ENCODE measurements at places on chromosomes 1 and 21.
A peak's percentile ranks its signal among the peaks of the same experiment; 100 is the strongest.

GRCh38 chr1:236228411-236228810, 53.3 kb downstream of the ERO1B start:
- DNase-seq, result peak; percentile 19

DNA sequence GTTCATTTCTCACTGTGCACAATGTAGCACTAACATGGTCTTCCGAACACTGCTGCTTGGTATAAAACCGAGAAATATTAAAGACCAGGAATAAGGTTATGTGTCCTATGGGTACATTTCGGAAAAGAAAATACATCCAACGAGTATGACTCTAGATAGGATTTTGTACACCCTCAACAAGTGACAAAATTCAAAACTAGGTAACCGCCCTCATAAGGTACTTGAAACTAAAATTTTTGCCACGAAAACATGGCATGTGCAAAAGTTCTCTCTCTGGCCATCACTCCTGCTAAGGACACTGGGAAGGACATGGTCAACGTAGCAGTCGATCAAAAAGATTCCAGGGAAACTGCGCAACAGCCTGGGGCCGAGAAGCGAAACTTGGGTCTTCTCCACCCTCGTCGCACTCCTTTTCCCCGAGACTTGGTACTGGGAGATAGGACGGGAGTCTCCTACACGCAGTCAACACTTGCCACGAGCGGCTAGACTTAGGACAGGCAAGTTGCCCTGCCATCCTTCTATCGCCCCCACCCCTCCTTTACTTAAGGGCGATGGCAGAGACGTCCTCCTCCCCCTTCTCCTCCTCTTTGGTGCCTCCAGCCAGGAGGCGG, 338 bp upstream of the TOR1AIP1 start:
- peak; percentile 88 for DNase-seq

- DNase-seq, result no peak
Measured at GRCh38 chr21:38041493-38041892, 125.2 kb upstream of the KCNJ6 start.

- no peak for DNase-seq
Measured at GRCh38 chr1:89887270-89887669, 66.4 kb downstream of the LRRC8D start.

DNA sequence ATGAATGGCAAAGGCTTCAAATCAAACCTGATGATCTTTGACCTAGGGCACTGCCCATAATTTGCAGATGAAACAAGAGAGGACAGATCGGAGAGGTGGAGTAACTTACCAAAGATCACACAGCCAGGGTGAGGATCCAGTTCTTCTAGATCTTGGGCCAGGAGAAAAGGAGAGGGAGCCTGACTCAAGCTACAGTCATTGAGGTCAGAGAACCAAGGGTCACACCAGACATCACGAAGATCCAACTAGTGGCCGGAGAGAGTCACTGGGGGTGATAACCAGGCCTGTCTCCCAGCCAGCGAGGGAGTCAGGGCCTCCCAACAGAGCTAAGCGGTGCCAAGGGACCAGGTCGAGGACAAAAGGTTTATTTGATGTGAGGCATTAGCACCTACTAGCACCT, 115.0 kb downstream of the RIPK4 start:
- no peak for DNase-seq

DNA sequence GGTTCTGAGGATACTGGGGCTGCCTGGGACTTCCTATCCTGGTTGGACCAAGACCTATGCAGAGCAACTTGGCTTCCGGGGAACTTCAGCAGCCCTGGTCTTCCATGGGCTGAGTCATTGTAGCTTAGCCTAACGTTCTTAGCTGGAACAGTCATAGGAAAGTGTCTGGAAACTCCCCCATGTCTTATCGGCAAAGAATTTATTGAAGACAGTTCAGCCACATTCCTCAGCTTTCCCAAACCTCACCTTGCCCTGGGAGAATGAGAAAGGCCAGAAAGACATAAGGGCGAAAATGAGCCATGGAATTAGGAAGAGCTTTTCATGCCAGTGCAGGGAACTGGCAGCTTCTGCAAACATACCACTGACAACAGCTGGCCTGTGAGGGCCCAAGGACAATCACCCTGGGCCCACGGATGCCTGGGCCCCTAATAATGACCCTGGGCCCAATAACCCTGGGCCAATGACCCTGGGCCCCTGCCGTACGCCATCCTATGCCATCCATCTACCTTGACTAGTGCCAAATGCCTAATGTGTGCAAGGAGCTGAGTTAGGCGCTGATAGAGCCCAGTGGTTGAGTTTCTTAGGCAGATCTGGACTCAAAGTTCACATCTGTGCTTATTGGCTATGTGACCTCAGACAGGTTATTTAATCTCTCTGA, 114.4 kb upstream of the GADD45A start:
- DNase-seq, result no peak

GRCh38 chr1:89288051-89288340, 15.3 kb upstream of the GBP5 start:
- no peak for DNase-seq

DNA sequence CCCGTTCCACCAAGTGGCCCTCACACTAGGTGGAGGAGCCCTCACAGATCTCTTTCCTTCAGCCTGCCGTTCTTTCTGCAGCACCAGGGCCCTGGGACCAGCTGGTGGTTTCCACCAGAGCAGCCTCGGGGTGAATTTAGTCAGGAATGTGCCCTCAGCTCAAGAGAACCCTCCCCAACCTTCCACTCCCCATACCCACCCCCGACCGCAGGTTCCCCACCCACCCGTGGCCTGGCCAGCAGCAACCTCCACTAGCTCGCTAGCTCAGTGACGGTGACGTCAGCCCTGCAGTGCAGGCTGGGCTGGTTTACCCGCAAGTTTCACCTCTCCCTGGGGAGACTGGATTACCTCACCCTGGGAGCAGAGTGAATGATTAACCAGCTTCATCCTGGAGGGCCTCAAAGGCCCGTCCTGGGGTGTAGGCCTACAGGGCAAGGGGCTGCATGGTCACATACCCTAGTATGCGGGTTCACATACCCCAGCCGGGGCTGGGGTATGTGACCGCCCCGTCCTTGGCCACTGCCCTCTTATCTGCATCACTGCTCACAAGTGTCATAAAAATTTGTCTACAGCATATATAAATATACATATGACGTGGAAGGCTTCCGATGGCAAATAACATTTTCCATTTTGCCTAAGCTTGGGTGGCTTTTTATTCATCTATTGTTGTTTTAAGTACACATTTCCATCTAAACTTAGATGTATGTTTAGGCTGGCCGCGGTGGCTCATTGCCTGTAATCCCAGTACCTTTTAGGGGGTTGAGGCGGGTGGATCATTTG, 24.5 kb downstream of the ELF3 start:
- DNase-seq, result peak; percentile 93

DNA sequence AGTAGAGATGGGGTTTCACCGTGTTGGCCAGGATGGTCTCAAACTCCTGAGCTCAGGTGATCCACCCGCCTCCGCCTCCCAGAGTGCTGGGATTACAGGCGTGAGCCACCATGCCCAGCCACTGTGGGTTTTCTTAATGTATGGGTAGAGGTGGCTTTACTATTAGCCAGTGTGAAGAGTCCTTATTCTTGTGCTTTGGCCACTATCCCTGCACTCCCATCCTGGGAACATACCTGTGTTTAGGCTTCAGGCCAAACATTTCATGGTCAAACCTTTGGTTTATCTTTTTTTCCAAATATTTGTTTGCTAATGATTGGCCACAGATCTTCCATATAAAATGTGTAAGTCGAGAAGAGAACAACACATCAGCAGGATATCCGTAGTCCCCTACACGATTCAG, 16.5 kb downstream of the FMO5 start:
- DNase-seq, result no peak

- no peak for DNase-seq
Measured at GRCh38 chr1:90308421-90308820, 313.5 kb downstream of the ZNF326 start.

- DNase-seq, result no peak
Measured at GRCh38 chr1:159141584-159142390, 29.6 kb upstream of the CADM3 start.

GRCh38 chr1:44999232-44999631, 11.9 kb downstream of the HECTD3 start:
- no peak for DNase-seq

DNA sequence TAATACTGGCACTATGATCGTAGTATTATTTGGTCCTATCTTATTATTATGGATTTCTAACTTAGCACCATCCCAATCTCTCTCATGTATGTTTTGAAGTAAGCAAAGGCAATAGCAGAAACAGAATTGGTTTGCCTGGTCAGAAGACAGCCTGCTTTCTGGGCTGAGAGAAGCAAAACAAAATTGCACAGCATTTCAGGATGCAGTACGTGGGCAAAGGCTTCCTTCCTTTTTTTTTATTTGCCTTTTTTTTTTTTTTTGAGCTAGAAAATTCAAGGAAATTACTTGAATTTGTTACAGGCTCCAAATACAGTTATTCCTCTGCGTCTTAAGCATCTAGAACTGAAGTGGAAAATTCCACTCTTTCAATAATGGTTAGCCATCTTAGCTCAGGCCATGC, 8.8 kb downstream of the CDA start:
- DNase-seq, result peak; percentile 34

- peak; percentile 98 for DNase-seq
Measured at GRCh38 chr1:109790735-109791494, 27.2 kb upstream of the EPS8L3 start.

GRCh38 chr1:72066431-72066830, 215.9 kb downstream of the NEGR1 start:
- no peak for DNase-seq

DNA sequence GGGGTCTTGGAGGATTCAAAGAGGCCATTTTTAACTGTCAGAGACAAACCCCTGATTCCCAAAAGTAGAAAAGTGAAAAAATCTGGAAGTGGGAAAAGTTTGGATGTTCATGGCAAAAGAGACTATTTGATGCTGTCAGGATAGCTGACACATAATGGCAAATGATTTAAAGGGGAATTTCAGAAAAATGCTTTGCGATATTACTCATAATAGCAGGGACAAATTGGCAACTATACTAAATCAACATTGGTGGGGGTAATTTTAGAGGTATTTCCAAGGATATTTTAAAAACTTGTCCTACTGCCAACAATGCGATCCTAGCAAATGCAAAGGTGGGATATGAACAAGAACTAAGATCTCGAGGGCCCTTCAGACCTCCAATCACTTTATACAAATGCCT, 5.3 kb upstream of the GSTM4 start:
- no peak for DNase-seq

GRCh38 chr1:213519098-213519497, 468.1 kb downstream of the RPS6KC1 start:
- DNase-seq, result no peak

DNA sequence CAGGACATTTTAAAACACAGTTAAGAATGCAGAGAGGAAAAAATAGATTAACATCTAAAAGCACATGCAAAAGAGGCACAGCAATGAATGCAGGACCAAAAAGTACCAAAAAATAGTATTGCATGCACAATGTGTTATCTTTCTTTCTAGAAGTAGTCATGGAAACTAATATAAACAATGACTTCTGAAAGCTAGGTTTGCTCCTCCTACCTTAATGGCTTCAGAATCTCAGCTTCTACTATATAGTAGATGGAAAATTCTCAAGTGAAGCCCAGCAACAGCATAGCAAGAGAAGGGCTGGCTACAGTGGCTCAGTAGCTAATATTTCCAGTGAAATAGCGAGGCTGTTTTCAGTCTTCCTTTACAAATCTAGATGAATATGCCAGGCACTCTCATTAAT, 125.1 kb downstream of the CRB1 start:
- no peak for DNase-seq

DNA sequence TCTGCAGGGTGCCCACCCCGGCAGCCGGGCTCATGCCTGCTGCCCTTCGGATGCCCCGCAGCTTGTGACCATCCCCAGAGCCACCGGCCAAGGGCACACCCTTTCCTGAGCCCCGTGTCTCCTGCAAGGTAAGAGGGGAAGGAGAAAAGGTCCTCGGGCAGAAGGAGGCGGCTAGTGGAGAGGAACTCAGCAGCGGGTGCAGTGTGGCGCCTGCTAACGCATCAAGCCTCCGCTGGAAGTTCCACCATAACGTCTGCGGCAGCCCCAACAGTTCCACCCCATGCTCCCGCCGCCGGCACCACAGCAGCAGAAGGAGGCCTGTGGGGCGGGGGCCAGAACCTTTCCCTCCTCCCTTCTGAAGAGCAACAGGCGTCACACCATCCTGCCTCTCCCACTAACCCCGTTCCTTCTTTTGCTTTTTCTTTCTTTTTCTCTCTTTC, 990 bp downstream of the VWA5B1 start:
- DNase-seq, result peak; percentile 4

- no peak for DNase-seq
Measured at GRCh38 chr21:30081506-30081905, 85.1 kb downstream of the CLDN17 start.

GRCh38 chr1:175390081-175390481, 197.5 kb upstream of the KIAA0040 start:
- DNase-seq, result no peak

- no peak for DNase-seq
Measured at GRCh38 chr1:202540014-202540413, 170.2 kb downstream of the SYT2 start.

- peak; percentile 87 for DNase-seq
Measured at GRCh38 chr1:53326598-53327181, 1.2 kb downstream of the LRP8 start.

DNA sequence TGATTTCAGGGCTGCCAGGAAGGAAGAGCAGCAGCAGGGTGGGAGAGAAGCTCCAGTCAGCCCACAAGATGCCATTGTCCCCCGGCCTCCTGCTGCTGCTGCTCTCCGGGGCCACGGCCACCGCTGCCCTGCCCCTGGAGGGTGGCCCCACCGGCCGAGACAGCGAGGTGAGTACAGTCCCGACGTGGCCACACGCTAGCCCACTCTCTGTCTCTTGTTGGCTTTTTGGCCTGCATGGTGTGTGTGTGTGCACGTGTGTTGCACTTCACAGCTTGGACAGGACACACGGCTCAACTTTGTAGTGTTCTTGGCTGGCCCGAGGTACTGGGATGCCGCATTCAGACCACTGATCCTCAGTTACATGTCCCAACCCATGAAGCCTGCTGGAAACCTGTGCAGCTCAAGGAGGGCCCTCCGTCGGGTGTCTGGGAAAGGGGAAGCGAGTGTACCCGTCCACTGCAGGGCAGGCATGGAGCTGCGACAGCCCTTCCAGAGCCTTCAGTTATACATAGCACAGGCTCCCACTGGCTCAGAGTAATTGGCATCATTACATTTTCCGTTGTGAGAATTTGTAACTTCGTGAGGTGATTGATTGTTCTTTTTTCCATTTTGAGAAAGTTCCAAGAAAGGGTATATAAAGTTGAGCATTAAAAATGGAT, 454 bp downstream of the CORT start:
- DNase-seq, result no peak

DNA sequence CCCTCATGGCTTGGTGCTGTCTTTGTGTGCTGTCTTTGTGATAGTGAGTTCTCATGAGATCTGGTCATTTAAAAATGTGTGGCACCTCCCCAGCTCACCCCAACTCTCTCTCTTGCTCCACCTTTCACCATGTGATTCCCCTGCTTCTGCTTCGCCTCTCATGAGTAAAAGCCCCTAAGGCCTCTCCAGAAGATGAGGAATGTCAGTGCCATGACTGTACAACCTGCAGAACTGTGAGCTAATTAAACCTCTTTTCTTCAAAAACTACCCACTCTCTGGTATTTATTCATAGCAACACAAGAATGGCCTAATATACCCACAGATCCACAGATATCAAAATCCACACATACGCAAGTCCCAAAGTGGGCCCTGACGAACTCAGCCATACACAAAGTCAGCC, 88.9 kb upstream of the PPP2R5A start:
- no peak for DNase-seq

All from NB4 (cell line).